ENCODE measurements at places on chromosomes 1 and 21. TPM values are rescaled to one million over a fixed set of nuclear protein-coding genes. Genes with fewer than 3 reads are reported as not detected.

DNA sequence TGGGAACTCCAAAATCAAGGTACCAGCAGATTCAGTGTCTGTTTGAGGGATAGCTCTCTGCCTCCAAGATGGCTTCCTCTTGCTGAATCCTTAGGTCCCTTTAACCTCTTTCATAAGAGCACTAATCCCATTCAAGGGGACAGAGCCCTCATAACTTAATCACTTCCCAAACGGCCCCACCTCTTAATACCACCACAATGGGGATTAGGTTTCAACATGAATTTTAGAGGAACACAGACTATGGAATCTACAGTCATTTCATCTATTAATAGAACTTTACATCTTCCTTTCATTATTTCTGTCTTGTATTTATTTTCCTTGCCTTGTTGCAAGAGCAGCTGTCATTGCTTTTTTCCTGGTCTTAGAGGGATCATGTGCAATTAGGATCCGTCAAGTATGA is 30.3 kb downstream of the HOOK1 start:
- no peak for DNase-seq

DNA sequence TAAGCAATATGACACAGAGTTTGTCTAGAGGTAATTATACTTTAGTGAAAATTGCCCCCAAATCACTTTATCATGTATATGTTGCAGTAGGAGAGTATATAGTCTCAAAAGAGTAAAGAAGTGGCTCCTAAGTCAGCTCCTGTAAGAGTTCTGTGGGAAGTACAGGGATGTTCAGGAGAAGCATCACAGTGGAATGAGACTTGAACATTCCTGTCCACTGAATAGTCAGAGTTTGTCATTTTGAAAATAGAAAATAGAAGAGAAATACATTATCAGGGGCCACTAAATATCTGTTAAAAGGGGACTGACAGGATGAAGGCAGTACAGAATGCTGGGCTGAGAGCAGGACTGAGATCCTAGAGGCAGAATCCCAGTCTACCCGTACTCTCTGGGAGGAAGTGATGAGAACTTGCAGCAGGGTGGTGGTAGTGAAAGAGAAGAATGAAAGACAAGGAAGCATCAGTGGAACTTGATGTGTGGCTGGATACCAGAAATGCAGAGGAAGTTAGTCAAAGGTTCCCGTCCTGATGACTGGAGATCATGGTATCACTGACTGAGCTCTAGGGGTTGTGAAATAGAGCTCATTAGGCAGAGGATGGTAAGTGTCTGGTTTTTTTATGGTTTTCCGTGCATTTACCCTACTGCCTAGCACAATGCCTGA is 153.4 kb downstream of the FMN2 start:
- no peak for DNase-seq

Gene F5
- 2.5 TPM for total RNA-seq

- DNase-seq: no peak
Observed at GRCh38 chr21:35084869-35085268, 35.8 kb upstream of the RUNX1 start.

Gene TMPRSS2
- 283 TPM for total RNA-seq

DNA sequence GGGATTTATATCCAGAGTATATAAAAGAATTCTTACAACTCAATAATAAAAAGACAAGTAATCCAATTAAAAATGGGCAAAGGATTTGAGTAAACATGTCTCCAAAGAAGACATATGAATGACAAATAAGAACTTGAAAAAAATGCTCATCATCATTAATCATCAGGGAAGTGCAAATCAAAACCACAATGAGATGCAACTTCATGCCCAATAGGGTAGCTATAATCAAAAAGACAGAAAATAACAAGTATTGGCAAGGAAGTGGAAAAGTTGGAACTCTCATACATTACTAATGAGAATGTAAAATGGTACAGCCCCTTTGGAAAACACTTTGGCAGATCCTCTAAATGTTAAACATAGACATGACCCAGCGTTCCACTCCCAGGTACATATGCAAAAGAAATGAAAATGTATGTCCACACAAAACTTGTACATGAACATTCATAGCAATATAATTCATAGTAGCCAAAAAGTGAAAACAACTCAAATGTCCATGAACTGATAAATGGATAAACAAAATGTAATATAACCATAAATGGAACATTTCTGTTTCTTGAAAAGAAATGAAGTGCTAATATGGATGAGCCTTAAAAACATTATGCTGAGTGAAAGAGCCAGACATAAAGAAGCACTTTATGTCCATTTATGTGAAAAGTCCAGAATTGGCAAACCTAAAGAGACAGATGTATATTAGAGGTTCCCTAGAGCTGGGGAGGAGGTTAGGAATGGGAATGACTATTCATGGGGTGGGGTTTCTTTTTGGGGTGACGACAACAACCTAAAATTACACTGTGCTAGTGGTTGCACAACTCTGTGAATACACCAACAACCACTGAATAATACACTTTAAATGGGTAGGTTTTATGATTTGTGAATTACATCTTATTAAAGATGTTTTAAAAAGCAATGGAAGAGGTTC is 259.7 kb downstream of the RHOU start:
- no peak for DNase-seq

- no peak for DNase-seq
Observed at GRCh38 chr1:87778896-87779295, 450.2 kb downstream of the LMO4 start.

- DNase-seq: no peak
Observed at GRCh38 chr21:31354122-31354521, 10.1 kb upstream of the TIAM1 start.

DNA sequence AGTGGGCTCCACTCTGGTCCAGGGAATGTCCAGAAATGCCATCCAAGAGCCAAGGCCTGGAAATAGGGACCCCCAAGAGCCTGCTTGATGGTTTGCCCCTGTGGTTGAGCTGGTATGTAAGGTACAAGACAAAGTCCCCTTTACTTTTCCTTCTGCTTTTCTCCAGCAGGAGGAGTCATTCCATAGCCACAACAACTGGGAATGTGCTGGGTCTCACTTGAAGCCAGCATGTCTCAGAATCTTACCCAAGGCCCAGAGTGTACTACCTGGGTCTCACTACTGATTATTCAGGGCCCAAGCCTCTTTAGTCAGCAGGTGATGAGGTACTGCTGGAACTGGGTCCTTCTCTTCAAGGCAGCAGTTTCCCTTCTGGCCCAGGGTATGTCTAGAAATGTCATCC is 62.1 kb upstream of the CD55 start:
- no peak for DNase-seq

DNA sequence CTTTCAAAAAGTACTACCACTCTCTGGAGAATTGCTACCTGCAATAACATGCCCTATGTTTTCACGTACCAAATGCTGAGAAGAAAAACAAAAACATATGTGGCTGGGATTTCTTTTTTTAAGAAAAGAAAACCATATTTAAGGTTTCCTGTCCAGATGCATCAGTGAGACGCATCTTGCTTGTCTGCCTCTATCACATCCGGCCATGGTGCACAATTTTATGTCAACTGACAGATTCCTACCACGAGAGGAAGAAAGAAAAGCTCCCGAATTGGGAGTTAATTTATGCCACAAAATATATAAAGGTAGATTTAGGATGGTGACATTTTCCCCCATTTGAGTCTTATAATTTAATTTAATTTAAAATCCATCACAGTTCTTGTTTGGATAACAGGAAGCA is 62.3 kb upstream of the COL24A1 start:
- no peak for DNase-seq

GRCh38 chr21:27590271-27590670 is 623.4 kb upstream of the ADAMTS5 start:
- DNase-seq: no peak

DNA sequence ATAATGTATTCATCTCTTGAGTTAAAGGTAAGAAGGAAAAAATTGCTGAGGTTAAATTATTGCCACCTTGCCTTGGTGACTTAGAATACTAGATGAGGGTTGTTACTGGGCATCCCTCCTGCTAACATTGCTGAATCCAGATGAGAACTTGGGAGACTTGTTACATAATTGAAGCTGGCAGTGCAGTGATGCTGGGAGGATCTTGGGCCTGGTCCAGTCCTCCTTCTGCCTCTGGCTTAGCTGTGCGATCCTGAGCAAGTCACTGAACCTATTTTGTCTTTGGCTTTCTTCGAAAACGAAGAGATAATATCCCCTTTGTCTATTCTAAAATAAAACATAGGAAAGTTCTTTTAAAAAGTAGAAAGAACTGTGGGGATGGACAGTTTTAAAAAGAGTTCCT is 244.9 kb upstream of the NRIP1 start:
- DNase-seq: no peak

- DNase-seq: no peak
Observed at GRCh38 chr21:43997766-43998742, 14.1 kb upstream of the TRAPPC10 start.

GRCh38 chr1:24805534-24806301 is 60.5 kb downstream of the CLIC4 start:
- no peak for DNase-seq

All from mucosa of descending colon (tissue), 3 donors.